ENCODE measurements at places on chromosomes 2 and 18. TPM values are rescaled to one million over a fixed set of nuclear protein-coding genes. Genes with fewer than 3 reads are reported as not detected.

GRCh38 chr2:32947484-32948143, 861 bp downstream of the LTBP1 start:
- DNase-seq: peak; percentile 77

DNA sequence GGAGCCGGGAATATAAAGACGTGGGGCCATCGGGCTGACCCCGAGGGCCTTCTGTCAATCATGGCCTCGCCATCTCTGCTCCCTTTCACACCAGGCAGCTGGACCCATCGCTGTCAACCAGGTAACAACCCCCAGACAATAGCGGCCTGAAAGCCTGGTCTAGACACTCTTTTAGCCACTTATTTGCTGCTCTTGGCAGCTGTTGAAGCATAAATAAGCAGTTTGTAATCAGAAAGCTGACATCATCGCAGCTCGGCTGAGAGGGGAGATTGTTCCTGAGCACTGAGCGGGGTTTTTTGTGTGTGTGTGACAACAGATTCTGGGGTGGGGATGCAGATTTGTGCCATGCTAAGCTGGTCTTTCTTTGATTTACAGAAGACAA, 423.6 kb upstream of the POU3F3 start:
- no peak for DNase-seq

- DNase-seq: no peak
Observed at GRCh38 chr2:31946838-31947237, 64.0 kb downstream of the MEMO1 start.

- DNase-seq: no peak
Observed at GRCh38 chr2:62343206-62343605, 147.3 kb downstream of the B3GNT2 start.

DNA sequence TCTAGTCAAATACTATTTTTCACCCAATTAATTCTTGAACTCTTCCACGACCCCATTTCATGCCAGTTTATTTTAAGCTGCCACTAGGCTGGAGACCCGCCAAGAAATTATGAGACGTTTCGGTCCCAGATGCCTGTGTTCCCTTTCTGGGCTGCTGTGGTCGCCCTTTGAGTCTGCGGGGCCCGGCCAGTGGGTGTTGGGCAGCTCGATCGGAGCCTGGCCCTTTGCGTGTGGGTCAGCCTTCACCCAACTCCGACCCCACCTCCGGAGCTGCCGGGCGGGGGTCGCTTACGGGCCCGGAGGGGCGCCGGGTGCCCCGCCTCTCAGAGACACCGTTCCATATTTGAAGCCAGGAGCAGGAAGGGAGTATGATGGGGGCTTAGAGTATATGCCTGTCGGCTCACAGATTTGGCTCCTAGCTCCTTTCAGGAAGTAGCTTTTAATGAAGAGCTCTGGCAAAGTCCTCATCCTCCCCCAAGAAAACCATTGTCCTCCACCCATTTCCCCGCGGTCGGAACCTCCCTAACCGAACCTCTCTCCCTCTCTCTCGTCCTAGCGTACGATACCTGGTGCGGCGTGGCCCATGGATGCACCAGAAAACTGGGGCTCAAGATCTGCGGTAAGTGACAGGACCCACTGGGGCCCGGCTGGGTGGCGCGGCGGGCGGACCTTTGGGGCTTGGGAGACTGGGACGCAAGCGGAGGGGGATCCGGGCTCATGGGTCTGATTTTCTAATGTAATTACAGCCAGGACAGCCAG, 5.0 kb downstream of the GAD1 start:
- no peak for DNase-seq

- DNase-seq: no peak
Observed at GRCh38 chr2:229342376-229342775, 71.3 kb upstream of the PID1 start.

Gene ESPNL
- total RNA-seq: 0.12 TPM

Gene GLI2
- total RNA-seq: 28.6 TPM

Gene LBX2
- 2.8 TPM for total RNA-seq

Gene PDE1A
- 3.6 TPM for total RNA-seq

Gene SYT4
- 10.0 TPM for total RNA-seq
